A549 treated with CpdA at 1 μM for 4 hours (cell line): ENCODE measurements at places on chromosomes 16 and 17. TPM values are rescaled to one million over a fixed set of nuclear protein-coding genes. Genes with fewer than 3 reads are reported as not detected.

Gene WFIKKN1
- total RNA-seq: 0.13 to 0.23 TPM (median 0.16 TPM) in 4 of 5 replicates, not detected in the other

Gene SLFN14
- total RNA-seq: not detected in 5 replicates

Gene RASD1
- 0.37 to 1.1 TPM (median 0.89 TPM) in 5 replicates for total RNA-seq

Gene CLEC3A
- total RNA-seq: not detected in 5 replicates

Gene KIF1C
- 101 to 112 TPM (median 103 TPM) in 5 replicates for total RNA-seq

Gene ABCA3
- total RNA-seq: 15.1 to 19.9 TPM (median 16.6 TPM) in 5 replicates

Gene DNAH9
- total RNA-seq: 0.03 to 0.04 TPM in 2 of 5 replicates, not detected in the others
